ENCODE measurements at places on chromosomes 3 and 15.

- DNase-seq: no peak
These were observed 19.8 kb downstream of the ADAMTS9 start for GRCh38 chr3:64667887-64668581.

DNA sequence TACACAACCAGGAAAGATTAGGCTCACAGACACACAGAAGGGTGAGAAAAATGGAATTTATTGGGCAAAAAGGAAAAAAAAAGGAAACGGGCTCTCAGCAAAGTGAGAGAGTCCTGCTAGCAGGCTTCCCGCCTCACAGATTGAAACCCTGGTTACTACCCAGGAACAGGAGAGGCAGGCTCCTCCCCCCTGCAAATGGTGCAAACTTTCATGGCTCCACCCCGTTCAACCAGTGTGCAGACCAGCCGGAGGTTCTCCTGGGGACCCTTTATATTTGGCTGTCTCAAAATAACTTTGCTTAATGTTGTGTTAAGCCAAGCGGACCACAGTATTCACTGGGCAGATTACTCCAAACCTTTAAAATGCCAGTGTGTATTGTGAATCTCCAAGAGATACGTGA, 40.3 kb downstream of the IL1RAP start:
- no peak for DNase-seq

DNA sequence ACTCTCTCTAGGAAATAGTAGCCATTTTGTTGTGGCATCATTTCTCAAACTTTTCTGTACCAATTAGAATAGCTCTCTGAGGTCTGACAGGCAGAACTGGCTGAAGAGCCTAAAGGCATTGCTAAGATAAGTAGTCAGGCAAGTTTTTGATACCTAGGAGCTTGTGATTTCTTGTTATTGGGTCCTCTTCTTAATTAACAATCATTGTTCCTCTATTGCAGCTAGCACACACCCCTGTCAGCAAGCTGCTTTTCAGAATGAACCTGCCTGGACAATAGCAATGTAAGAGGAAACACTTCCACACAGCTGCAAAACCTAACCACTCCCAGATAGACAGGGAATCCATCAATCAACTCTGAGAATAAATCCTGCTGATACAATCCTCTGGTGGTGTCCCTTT, 403.9 kb upstream of the TBL1XR1 start:
- no peak for DNase-seq

GRCh38 chr15:68554721-68555678, 23.8 kb upstream of the CORO2B start:
- no peak for DNase-seq

DNA sequence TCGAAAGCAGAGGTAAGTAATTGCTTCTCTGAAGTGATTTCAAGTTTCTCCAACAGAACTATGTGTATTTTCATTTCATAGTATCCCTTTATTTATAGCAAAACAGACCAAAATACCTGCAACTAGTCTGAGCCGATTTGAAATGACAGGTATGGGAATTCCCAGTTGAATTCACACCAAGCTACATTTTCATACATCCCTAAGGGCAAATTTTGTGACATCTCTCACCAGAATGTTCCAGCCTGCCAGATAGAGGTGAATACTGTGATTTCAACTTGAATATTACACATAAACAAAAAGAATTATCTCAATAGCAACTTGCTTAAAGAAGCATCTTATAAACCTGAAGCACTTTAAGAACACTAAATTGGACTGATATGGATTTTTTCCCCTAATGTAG, 235.7 kb downstream of the SLC9A9 start:
- DNase-seq: no peak

- no peak for DNase-seq
These were observed 1.6 kb downstream of the DNAJC13 start for GRCh38 chr3:132418916-132419315.

- DNase-seq: no peak
These were observed 2.3 kb downstream of the INKA1 start for GRCh38 chr3:49805367-49805782.

DNA sequence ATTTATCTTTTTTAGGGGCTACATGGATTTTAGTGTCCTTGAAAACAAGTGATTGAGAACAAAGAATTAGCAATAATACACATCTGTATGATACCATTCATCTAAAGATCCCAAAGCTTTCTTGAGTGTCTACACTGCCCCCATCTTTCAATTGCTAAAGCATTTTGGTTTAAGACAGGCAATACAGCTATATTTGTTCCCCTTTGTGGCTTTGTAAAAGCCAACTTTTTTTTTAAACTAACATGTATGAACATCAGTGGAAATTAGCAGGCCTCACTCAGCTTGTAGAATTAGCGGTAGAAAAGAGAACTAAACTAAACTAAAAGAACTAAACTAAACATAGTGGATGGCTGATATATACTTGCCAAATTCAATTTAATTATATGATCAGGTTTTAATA, 449.6 kb downstream of the MECOM start:
- no peak for DNase-seq

DNA sequence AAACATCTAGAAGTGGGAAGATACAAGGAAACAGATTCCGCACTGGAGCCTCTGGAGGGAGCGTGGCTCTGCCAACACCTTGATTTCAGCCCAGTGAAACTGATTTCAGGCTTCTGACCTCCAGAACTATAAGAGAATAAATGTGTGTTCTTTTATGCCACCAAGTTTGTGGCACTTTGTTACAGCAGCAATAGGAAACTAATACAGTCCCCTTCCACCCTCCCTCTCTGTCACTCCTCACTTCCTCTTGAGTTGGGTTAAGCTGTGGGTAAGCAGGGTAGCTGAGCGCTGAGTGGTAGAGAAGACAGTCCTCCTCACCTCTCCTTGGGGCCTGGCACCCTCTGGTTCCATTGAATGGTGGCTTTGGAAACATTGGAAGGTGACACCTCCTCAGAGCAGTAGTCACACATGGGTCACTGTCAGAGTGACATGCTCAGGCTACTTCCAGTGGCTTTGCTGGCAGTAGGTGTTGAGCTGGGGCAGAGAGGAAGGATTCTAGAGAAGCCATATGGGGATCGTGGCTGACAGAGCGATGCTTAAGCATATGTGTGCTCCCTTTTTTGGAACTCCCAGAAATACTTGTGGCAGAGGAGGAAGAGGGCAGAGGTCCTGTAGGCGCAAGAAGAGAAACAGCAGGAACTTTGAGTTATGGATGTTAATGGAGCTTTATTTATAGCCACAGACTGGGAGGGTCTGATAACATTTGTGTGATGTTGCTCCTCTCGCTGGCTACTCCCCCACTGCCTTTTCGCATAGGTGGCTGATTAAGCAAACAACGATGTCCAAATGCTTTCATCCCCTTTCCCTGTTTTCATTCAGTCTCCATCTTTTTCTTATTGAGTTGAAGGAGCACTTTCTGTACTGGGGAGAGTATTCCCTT, 14.8 kb upstream of the HCN4 start:
- no peak for DNase-seq

DNA sequence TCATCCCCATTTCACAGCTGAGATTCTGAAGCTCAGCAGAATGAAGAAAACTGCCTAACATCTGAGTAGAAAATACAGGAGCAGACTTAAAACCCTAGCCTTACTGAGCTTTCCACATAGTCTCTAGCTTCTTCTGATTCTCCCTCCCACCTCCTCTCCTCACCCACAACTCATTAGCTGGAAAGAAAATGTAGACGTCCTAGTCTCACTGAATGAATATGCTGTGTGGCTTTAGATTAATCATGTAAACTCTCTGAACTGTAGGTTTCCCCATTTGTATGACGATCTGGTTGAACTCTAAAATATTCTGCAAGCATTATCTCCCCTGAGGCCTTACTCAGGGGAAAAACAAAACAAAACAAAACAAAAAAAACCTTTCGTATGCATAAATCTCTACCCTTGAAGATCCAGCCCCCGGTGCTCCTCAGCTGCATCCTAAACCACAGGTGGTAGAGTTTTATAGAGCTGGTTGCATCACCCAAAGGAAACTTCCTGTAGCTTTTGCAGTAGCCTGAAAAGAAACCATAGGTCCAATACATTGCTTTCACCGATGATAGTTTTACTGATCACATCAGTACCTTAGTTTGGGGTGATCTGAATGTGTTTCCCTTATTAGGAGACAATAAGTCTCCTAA, 40.6 kb downstream of the FOXB1 start:
- DNase-seq: no peak

DNA sequence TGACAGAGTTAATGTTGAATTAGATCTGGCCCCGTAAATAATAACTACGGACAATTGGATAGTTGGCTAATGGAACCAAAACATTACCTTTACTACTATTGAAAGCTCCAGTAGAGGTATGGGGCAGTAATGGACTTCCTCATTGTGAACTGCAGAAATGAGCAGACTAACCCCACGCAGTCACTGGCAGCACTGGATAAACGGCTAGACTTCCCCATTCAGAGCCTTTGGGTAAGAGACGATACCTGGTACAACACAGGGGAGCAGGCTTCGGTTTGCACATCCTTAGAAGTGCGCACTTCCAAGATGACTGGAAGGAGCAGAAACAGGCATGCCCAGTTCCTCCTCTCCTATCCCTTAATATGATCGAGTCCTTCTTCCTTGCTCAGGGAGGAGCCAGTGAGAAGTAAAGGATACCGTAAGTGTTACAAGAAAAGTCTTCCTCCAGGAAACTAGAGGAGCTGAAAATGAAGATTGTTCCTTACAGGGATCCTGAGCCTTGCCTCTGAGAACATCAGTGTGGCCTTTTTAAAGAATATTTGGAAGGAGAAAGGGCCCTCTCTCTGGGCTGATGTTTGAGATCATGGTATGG, 100.5 kb upstream of the NECTIN3 start:
- no peak for DNase-seq

DNA sequence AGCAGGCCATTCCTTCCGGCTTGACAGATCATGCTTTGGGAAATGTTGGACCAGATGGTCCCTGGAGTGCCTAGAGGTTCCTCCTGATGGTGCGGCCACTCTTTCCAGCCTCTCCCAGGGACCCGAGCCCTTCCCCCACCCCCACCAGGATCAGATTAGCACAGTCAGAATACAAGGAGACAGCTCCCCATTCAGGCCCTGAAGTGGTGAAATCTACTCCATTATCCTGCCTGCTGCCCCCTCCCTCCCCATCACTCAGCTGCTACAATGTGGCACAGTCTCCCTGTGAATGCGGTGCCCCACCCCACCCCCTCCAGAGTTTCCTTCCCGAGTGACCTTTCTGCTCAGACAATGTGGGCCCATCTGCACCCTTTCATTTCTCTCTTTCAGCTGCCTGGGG, 29.4 kb downstream of the RNU5B-1 start:
- DNase-seq: no peak

DNA sequence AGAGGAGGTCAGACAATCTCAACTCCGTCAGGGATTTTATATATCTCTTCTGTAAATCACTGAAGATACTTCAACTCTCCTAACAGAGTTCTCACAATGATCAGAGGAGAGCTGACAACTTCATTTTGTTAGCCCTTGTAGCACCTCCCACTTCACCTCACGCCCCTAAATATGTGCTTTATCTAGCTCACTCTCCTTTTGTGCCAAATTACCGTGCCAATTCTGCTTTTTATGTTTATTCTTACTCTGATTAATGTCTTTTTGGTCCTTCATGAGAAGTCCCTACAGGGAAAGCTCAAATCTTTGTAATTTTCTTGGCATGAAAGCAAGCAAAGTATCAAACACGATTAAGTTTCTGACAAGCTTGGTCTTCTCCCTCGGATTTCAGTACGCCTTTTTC, 636.1 kb upstream of the NAALADL2 start:
- no peak for DNase-seq

DNA sequence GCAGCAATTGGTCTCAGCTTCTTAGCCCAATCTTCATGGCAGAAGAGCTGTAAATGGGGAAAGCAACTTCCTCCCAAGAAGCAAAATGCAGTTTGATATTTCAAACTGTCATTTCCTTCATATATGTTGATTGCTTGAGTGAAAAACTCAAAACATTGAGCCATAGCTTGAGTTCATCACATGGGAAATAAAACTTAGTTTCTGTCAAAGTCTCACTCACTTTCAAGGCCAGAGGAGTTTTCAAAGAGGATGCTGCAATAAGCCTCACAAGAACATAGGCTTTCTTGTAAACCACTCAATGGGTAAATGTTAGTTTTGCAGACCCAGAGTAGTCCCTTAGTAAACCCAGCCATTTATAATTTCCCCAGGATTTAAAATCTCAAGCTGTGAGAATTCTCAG, 29.1 kb upstream of the SUCLG2 start:
- DNase-seq: no peak

- DNase-seq: no peak
These were observed 515 bp upstream of the EIF3J start for GRCh38 chr15:44536302-44536961.

DNA sequence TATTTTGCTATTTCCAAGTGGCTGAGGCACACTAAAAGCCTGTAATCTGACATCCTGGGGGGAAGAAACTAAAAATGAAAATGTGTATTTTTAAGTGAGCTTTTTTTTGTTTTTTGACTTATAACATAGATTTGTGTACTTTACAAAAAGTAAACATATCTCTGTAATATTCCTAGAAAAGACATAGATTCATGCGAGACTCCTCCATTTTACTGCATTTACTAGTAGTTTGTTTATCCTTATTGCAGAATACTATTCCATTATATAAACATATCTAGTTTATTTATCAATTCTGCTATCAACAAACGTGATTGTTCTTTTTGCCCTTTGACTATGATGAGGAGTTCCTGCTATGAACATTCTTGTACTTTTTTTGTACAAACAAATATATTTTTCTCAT, 67.8 kb upstream of the PLSCR5 start:
- DNase-seq: no peak

DNA sequence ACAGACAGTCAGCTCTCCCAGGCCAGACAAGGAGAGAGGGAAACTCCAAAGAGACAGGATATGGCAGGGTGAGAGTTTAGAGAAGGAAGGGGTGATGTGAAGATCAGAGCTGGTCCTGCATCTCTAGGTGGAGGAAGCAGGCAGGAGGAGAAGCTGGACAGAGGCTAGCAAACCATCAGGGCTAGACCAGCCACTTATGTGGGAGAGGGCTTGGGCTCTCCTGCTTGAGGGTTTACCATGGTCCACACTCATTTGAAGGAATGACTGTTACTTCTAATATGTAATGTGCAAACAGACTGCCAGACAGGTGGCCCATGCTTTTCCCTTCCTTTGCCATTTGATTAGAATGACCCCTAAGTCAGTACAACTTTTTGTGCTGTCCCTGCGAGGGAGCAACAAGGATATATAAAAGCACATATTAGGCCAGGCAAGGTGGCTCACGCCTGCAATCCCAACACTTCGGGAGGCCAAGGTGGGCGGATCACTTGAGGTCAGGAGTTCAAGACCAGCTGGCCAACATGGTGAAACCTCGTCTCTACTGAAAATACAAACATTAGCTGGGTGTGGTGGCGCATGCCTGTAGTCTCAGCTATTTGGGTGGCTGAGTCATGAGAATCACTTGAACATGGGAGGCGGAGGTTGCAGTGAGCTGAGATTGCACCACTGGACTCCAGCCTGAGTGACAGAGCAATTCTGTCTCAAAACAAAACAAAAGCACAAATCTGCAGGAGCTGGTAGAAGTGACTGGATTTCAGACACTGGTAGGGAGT, 41.0 kb upstream of the MANF start:
- DNase-seq: no peak

GRCh38 chr3:178623666-178624255, 87.5 kb downstream of the KCNMB2 start:
- no peak for DNase-seq

Measured in stimulated activated CD4-positive, alpha-beta T cell treated with anti-CD3 and anti-CD28 coated beads, Interleukin-4, amount 100 ng/mL, for 48 hours (primary cell).